Chondrocyte (in vitro differentiated cells): ENCODE measurements at places on chromosomes 6 and 20.
A peak's percentile ranks its signal among the peaks of the same experiment; 100 is the strongest.

- no peak for DNase-seq
These were observed 49.9 kb upstream of the TAGAP start for GRCh38 chr6:159094444-159095252.

DNA sequence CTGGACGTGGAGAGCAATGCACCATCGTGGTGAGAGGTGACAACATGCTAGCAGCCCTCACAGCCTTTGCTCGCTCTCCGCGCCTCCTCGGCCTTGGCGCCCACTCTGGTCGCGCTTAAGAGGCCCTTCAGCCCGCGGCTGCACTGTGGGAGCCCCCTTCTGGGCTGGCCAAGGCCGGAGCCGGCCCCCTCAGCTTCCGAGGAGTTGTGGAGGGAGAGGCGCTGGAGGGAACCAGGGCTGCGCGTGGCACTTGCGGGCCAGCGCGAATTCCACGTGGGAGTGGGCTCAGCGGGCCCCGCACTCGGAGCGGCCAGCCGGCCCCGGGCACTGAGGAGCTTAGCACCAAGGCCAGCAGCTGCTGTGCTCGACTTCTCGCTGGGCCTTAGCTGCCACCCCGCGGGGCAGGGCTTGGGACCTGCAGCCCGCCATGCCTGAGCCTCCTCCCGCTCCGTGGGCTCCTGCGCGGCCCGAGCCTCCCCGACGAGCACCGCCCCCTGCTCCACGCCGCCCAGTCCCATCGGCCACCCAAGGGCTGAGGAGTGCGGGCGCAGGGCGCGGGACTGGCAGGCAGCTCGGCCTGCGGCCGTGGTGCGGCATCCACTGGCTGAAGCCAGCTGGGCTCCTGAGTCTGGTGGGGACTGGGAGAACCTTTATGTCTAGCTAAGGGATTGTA is 3.8 kb downstream of the GPX6 start:
- DNase-seq, result no peak

- DNase-seq, result no peak
These were observed 23.0 kb downstream of the CPNE1 start for GRCh38 chr20:35641743-35642142.

- no peak for DNase-seq
These were observed 8.7 kb upstream of the ATRN start for GRCh38 chr20:3461911-3462677.

- no peak for DNase-seq
These were observed 86.6 kb upstream of the BMP2 start for GRCh38 chr20:6680854-6681253.

DNA sequence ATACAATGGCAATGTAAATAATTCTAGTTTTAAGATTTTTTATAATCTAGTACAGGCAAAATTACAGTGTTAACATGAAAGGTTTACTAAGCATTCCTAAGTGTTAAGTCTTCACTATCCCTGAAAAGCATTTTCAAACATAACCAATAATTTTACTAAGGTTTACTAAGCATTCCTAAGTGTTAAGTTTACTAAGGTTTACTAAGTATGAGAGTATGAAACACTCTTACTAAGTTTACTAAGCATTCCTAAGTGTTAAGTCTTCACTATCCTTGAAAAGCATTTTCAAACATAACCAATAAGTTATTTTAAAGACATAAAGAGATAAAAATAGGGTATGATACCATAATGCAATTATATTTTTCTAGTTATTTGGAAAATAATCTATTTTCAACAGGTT is 82.6 kb downstream of the PRSS35 start:
- DNase-seq, result no peak

GRCh38 chr20:32574296-32575226 is 10.6 kb downstream of the NOL4L start:
- peak; percentile 90 for DNase-seq

DNA sequence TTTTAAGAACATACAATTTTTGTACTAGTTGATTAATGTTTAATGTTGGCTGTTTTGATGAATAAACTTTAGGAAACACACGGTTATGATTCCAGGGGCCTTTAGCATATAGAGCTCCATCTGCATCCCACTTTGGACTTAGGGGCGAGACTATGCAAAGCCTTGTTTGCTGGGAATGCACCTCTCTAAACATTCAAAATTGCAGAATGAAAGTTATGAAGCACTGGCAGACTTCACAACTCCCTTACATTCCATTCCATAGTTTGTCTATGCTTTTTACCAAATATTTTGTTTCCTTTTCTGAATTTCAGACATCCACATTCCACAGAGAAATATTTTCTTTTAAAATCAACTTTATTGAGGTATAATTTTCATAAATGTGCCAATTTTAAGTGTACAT is 10.3 kb upstream of the TCP11 start:
- DNase-seq, result no peak

DNA sequence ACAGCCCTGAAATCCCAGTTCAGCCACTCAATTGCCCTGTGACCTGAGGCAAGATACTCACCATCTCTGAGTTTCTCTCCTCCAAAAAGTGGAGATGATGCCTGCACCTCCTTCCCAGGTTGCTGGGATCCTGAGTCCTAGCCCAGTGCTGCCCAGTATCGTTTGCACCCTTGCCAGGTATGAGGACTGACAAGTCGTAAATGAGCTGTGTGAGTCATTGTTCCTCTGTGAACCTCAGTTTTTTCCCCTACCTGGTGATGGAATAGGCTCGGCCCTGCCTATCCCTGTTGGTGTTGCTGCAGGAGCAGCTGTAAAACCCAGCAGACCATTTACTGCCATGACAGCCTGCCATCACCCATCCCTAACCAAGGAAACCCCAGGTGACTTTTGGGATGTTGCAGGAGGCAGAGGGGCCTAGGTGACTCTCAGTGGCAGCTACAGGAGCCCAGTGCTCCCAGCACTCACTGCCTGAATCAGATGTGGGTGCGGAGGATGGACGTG is 229.3 kb downstream of the SYNDIG1 start:
- no peak for DNase-seq

DNA sequence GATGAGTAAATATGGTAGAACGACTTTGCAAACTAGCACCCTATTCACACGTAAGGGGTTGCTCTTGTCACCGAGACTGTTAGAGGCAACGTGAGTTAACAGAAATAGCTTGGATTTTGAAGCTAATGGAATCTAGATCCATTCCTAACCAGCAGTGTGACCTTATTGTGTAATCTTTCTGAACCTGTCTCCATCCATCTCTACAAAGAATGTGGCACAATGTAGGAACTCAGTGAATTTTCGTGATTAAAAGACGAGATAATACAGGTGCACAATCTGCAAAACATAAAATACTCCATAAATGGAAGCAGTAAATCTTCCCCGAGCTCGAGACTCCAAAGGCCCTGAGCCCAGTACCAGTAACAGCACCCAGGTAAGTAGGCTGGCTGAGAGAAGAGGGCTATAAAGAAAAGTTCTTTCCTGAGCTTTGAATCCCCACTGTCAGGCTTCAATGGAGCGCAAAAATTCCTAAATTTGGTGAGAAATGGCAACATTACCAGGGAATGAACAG is 801 bp upstream of the KIFC1 start:
- DNase-seq, result no peak

DNA sequence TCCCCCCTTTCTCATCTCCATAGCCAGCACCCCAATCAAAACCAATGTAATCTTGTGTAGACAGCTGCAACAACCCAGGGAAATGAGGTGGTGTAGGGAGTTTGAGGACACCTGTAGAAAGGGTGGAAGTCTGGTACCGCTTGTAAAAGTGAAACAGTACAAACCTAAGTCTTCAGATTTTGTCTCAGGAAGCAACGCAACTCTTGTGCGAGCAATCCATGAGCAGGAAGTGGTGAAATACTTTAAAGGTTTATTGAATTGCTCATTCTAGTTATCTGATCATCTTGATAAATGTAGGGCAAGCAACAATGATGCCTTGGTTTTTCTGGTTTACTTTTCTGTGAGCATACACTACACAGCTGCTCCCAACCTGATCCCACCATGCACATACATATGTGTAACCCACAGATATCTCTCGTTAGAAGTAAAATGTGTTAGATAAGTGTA is 71.1 kb upstream of the THEMIS start:
- no peak for DNase-seq

DNA sequence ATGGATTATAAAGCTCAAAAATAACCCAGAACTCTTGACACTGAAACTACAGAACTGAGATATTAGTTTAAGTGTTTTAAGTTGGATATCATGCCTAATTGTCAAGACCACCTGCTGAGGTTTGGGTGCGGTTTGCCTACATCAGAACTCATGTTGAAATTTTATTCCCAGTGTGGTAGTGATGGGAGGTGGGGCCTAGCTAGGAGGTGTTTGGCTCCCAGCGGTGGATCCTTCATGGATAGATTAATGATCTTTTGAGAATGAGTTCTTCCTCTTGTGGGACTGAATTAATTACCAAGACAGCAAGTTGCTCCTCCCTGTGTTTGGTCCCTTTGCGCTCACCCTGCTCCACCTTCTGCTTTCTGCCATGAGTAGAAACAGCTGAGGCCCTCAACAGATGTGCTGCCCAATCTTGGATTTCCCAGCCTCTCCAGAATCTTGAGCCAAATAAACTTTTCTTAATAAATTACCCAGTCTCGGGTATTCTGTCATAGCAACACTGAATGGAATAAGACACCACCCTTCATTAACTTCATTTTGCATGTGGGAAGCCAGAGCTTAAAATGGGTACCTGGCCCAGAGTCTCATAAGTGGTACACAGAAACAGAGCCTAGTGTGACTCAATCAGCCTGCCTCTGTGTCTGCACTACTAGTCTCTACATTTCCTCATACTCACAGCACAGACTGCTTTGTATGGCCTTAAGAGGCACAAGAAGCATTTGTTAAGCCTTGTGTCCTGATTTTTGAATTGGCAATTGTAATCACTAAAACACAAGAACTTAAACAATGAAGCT is 158.4 kb downstream of the IBTK start:
- DNase-seq, result no peak

DNA sequence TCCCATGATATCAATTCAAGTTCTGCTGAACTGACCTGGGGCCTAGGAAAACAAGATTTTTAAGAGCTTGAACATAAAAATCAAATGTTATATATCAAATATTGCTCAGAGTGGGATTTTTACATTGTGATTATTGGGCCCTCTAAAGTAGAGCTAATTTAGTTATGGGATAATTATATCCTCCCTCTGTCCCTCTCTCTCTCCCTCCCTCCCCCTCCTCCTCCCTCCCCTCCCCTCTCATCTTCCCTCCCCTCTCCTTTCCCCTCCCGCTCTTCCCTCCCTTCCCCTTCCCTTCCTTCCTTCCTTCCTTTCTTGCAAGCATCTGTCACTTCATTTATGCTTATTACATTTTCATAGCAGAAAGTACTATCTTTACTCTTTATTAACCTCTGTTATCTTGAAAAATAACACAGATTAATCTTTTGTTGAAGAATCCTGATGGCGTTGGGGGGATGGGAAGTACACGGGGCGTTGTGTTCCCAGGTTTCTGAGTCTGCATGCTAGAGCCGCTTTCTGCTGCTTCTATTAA is 32.8 kb downstream of the KIF25 start:
- DNase-seq, result no peak

- no peak for DNase-seq
These were observed 49.3 kb upstream of the E2F3 start for GRCh38 chr6:20352346-20352745.

DNA sequence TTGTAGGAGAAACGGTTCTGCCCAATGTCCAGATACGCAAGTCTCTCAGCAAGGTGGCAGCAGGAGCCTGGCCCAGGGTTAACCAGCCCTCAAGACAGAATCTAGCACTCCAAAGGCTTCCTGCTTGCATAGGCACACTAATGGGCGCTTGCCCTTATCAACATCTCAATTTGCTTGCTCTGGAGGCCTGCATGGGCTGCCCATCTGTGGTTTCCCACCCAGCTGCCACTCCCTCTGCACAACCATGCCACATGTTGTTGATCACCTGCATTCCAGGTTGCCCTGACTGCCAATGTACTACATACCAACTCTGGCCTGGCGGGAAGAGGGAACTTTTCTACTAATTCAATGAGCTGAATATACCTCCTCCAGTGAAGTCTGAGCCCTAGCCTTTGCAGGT is 74.6 kb downstream of the ATG5 start:
- DNase-seq, result no peak

GRCh38 chr20:3995067-3995748 is 20.1 kb downstream of the RNF24 start:
- DNase-seq, result no peak

- no peak for DNase-seq
These were observed 23.4 kb upstream of the MCM3 start for GRCh38 chr6:52307900-52308372.

- DNase-seq, result no peak
These were observed 520.8 kb downstream of the EPM2A start for GRCh38 chr6:145214570-145214969.

- DNase-seq, result no peak
These were observed 30.6 kb upstream of the ZBTB24 start for GRCh38 chr6:109513571-109514071.

DNA sequence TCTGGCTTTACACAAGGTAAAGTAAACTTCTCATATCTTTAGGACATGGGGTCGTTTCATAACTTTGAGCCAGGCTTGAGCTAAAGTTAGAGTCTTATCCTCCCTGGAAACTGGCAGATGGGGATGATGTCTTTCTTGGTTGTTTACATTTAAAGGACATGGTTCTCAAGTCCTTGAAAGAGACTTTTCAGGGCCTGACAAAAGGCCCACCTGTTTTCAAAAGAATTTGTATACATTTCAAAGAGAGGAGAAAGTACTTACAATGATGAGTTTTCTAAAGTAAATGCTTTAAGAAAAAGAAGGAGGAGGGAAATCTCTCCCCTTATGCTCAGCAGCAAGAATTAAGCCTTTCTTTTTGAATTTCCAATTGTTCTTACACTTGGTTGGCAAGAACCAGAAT is 45.7 kb upstream of the TINAG start:
- DNase-seq, result no peak

GRCh38 chr6:137271245-137272183 is 52.3 kb upstream of the IFNGR1 start:
- DNase-seq, result no peak

- no peak for DNase-seq
These were observed 346.2 kb upstream of the IMPG1 start for GRCh38 chr6:76418560-76419223.

- no peak for DNase-seq
These were observed 298.5 kb upstream of the JAG1 start for GRCh38 chr20:10972219-10972860.

GRCh38 chr20:10590950-10591671 is 82.7 kb downstream of the JAG1 start:
- no peak for DNase-seq

GRCh38 chr6:11471261-11471660 is 66.3 kb upstream of the TMEM170B start:
- no peak for DNase-seq

GRCh38 chr6:111759331-111759835 is 113.9 kb downstream of the FYN start:
- no peak for DNase-seq

- DNase-seq, result no peak
These were observed 87.4 kb downstream of the KIF13A start for GRCh38 chr6:17900011-17900410.

- DNase-seq, result no peak
These were observed 15.4 kb upstream of the PDE10A start for GRCh38 chr6:165678429-165678828.

DNA sequence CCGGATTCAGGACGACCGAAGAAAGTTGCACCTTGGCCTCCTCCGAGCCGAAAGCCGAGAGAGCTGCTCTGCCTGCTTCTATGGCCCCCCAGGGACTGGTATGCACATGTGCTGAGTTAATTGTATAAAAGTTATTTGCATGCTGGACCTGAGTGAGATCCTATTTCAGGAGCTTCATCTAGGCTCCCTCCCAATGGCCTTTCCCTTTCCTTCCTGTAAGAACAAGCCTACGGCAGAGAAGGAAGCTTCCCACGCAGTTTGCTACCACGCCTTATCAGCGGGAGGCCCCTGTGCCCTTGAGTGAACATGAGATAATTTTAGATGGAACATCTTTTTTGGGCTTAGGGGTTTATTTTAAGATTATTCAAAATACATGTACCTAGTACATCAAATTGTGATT is 65.9 kb downstream of the RIN2 start:
- DNase-seq, result no peak
